RPMI8226 (cell line): ENCODE measurements at places on chromosomes 3 and 15.

GRCh38 chr15:61742591-61742990 is 317.7 kb downstream of the VPS13C start:
- no peak for DNase-seq

DNA sequence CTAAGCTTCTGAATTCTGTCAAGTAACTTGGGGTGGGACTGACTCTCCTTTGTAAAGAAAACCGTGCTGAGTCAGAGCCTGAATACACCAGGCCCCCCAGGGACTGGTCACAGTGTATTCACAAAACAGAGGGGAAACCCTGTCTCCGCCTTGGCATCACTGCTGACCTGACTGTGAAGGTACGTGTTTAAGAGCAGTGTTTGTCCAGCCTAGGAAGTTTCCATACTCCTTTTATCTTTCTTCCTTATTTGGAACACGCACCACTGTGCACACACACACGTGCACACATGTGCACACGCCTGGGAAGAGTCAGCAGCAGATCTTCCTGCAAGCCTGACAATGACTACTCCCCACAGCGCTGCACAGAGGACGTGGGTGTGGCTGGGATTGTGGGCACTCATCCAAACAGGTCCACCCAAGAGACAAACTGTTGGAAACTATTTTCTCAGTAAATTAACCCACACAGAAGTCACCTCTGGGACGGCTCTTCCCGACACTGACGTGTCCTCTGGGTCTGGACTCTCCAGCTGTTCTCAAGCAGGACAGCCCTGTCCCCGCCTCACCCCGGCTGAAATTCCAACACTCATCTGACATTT is 87.7 kb downstream of the ATP10A start:
- no peak for DNase-seq

GRCh38 chr3:32474201-32474600 is 28.5 kb downstream of the CMTM6 start:
- no peak for DNase-seq

- no peak for DNase-seq
Measured at GRCh38 chr3:37979541-37980461, 10.8 kb upstream of the VILL start.

DNA sequence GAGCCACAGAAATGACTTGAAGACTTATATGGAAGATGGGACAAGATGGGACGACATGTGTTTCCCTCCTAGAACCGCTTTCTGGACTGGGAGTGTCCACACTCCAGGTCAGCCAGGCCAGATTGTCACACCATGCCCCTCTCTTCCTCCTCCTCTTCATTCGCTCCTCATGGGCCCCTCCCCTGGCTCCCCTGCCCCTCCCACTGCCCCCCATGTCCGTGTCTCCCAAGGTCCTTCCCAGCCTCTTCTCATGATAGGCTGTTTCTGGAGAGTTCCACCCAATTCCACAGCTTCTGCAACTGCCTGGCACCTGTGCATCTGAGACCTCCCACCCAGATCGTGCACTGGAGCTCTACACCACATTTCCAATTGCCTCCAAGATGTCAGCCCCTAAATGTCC is 6.6 kb downstream of the MYO5C start:
- DNase-seq: no peak

DNA sequence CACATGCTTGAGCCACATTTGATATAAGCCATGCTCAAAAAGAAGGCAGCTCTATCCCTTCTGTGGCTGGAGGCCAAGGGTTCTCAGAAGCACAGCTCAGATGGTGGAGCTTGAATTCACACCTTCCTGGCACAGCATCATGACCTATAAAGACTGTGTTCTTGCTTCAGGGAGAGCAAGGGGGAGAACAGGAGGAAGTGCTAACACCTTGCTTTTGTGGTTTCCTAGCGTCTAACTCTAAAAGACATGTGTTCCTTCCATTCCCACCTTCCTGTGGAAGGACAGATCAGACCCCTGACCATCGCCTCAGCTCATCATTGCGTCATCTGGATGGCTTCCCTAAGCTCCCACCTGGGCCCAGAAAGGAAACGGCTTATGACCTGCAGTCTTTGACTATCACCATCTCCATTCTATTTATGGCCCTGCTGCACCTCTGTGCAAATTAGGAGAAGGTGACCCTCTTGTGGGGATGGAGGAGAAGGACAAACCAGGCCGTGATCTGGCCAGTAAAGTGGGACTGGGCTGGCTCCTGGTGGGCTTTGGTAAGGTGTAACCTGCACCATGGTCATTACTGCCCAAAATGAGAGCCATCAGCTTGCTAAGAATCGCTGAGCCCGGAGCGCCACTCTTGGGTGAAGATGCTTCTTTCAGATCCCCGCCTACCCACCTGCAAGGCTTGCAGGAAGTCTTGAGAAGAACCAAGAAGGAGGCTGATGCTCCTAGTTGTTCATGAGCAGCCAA is 128.5 kb downstream of the SERPINI1 start:
- no peak for DNase-seq

- DNase-seq: no peak
Measured at GRCh38 chr3:177495566-177495965, 298.3 kb upstream of the TBL1XR1 start.

GRCh38 chr3:117439812-117440211 is 730.2 kb downstream of the TUSC7 start:
- DNase-seq: peak; percentile 22

DNA sequence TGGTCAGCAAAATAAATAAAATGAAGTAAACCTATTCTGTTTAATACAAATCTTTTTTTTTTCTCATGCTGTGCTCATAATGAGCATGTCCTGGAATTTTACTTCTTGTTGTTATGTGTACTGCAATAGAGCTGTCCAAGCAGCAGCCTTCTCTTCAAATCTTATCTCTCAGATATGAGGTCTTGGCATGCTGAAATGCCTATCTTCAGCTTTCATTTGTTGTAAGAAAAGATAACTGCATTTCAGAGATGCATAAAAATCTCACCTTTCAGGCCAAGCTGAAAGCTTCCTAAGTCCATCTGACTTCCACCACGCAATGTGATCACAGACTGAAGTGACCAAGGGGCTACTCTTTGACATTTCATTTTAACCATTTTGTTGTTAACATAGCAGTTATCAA is 43.5 kb upstream of the LRRC3B start:
- no peak for DNase-seq

GRCh38 chr15:64038878-64039610 is 7.2 kb downstream of the DAPK2 start:
- DNase-seq: peak; percentile 66

DNA sequence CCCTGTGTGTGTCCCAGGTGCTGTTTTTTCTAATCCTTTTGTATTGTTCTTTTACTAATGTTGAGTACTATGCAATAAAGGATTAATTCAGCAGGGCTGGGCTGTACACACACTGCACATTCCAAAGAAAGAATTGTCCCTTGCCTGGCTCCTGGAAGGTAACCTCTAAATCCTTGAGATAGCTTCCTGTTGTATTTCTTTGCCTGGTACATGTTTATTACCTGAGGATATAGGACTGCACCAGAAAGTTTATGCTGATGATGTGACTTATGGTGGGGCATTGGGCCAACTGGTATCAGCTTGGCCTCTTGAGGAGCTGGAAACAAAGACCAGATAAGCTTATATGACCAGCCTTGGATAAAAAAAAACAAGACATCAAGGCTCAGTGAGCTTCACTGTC is 26.6 kb upstream of the FAN1 start:
- DNase-seq: no peak

DNA sequence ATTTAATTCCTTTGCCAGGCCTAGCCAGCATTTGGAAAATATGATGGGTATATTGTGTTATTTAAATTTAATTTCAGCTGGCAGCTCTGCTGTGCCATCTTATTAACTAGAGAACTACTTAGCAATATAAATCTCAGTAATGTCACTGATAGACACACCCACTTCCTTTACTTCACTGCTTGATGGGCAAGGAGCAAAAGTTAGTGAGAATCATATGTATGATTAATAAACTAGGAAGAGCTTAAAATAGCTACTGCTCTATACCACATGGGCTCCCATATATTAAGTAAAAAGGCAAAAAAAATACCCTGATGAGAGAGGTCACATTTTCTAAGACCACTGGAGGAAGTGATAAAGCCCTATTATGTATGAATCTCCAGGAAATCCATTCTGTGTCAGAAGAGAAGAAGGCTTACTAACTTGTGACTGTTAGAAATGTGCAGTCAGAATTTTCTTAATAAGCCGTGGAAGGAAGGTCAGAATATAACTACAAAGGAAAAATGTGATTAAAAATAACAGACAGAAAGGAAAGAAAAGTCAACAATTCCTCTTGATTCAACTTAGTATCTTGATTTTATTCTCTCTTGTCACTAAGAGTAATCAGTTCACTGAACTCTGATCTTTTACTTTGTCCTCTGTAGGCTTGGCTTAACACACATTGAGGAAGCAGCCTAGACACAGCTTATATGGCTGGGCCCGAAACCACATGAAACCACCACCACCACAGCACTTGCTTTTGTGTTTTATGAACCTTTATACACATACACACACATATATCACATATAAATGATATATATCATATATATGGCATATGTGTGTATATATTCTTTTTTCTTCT is 1233.9 kb upstream of the ALCAM start:
- no peak for DNase-seq

- DNase-seq: no peak
Measured at GRCh38 chr3:172203522-172204258, 164.3 kb downstream of the FNDC3B start.

DNA sequence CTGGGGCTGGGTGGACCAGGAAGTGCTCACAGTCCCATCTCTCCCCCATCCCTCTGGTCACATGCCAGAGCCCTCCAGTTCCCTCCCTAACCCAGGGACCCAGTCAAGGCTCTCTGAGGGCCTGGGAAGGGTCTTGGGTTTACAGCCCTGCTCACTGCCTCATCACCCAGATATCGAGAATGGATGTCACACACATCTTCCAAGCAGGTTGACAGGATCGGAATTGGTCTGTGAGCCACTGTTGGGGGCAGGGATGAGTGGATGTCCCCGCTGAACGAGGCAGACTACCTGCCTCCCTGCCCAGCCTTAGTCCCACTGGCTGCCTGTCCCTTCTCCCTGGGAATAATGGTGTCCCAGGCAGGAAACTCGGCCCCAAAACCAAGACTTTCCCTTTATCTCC is 20.0 kb upstream of the GOLGA6C start:
- no peak for DNase-seq

- no peak for DNase-seq
Measured at GRCh38 chr15:37246856-37247255, 146.5 kb upstream of the MEIS2 start.

DNA sequence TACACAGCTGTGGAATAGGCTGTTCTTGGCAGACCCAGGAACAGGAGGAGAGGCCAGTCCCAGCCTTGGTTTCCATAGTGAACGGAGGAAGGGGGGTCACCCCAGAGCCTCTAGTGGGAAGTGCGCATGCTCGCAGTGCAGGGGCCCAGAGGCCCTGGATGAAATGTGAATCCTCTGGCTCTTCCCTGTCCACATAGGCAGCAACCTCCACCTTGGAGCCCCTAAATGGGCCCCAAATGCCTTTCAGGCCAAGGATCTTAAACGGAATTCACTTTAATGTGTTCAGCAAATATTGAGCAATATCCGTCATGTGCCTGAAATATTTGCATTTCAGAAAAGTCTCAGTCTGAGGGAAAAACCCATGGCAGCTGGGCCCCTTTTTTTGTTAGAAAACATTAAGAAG is 3.3 kb upstream of the NDN start:
- DNase-seq: no peak

GRCh38 chr3:40844896-40845295 is 320.1 kb downstream of the ZNF621 start:
- no peak for DNase-seq

GRCh38 chr3:58434990-58435389 is 1.4 kb upstream of the PDHB start:
- DNase-seq: no peak

GRCh38 chr3:123286308-123287023 is 84.7 kb downstream of the SEC22A start:
- peak; percentile 74 for DNase-seq

DNA sequence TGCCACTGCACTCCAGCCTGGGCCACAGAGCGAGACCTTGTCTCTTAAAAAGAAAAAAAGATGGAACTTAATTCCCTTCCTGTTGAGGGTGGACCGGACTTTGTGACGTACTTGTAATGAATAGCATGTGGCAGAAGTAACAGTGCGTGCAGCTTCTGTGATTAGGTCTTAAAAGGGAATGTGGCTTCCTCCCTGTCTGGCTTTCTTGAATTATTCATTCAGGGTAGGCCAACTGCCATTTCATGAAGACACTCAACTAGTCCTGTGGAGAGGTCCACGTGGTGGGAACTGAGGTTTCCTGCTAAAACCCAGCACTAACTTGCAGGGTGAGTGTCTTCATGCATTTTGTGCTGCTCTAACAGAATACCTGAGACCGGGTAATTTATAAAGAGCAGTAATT is 98.9 kb upstream of the PIAS1 start:
- no peak for DNase-seq

- DNase-seq: no peak
Measured at GRCh38 chr3:154852515-154852914, 227.6 kb upstream of the MME start.

DNA sequence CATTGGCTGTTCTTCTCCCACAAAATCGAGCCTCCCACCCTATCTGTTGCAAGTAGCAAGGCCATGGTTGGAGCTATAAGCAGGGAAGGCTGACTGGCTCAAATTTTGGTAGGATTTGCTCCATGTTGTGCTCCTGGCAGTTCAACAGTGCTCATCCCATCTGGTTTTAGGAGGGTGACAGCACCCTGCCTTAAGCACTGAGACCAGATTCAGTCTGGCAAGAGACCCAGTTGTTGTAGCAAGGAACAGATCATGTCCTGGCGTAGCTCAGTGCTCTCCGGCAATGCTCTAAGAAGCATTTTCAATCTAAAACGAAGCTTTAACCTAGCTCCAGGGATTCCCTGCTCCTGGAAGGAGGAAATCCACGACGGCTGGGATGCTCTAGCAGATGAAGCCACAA is 91.2 kb downstream of the RGMA start:
- DNase-seq: no peak

DNA sequence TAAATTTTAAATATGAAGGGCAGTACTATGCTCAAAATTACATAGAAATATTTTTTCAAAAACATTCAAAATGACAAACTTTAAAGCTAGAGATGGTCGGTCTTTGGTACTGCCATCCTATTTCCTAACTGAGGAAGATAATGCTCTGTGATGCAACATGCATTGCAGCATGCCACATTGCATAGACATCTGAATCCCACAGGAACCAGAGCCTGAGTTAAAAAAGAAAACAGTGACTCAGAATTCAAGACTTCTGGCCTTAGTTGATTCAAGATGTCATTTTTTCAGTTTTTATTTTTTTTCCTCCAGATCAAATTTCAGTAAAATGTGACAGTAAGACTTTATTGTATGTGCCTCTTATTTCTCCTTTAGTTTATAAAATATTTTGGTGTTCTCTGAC is 33.1 kb downstream of the TP63 start:
- no peak for DNase-seq

DNA sequence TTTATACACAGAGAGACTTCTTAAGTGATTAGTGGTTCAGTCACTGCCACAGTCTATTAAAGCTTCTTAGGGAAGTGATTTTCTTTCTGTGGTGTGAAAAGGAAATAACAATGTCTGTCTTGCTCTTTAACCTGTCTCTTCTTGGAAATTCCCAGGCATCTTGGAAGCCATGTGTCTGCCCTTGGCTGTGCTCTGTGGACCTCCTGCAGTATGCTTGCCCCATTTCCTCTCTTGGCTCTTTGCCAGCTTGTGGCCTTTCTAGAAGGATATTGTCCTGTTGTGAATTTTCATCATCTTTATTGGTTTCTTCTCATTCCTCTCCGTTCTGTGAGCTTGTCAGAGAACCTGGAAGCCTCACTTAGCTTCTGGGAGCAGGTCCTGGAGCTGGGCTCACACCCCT is 338.4 kb upstream of the C2CD4B start:
- peak; percentile 28 for DNase-seq
